NAMALWA (cell line): ENCODE measurements at places on chromosomes 11 and 22.
A peak's percentile ranks its signal among the peaks of the same experiment; 100 is the strongest.

DNA sequence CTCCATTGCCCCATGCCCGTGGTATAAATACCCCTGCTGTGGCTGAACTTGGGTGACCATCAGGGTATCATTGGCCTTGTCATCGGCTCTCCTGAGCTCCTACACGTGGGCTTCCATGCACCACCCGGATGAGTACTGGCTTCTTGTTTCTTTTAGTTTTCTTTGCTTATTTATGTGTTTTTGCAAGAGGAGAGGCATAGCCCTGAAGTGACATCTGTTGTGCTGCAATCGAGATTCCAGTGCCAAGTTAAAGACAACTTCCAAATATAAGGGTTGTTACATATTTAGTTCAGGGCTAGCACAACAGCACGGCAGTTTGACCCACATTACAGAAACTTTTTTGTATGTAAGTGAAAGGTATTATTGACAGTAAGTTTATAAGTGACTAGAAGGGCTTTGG, 1087.1 kb downstream of the TBC1D22A start:
- no peak for DNase-seq

GRCh38 chr22:26210334-26210733, 41.1 kb downstream of the SEZ6L start:
- no peak for DNase-seq

- no peak for DNase-seq
Measured at GRCh38 chr11:116534270-116534975, 238.4 kb downstream of the BUD13 start.

DNA sequence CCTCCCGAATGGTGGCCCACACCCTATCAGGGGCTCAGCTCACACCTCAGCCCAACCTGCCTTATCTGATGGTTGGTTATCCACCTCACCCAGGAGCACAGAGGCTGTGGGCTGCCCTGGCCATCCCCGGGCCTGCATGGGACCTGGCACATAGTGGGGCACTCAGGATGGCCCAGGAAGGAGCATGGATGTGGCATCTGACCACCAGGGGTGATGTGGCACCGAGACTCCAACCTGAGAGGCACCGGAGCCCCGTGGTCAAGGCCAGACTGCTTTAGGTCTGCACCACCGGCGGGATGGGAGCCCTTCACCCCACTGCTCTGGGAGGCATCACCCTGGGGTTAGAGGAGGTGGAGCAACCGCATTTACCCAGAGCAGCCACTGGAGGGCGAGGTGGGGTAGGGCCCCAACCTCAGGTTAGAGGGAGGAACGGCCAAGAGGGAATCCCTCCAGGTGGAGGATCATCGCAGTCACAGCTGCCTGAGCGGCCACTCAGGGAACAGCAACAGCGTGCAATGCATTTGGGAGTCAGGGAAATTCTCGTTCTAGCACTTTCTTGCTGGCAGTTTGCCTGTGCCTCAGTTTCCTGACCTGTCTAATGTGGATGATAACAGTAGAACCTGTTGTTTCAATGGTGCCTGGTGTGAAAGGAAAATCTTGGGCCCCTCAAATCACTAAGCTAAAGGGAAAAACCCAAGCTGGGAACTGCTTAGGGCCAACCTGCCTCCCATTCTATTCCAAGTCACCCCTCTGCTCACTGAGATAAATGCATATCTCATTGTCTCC, 52.9 kb upstream of the CARS1 start:
- peak; percentile 55 for DNase-seq

GRCh38 chr11:57421805-57422204, 5.1 kb downstream of the SLC43A3 start:
- DNase-seq: no peak

- DNase-seq: no peak
Measured at GRCh38 chr11:46391186-46391577, 394 bp downstream of the CHRM4 start.

GRCh38 chr22:42831712-42832111, 25.4 kb downstream of the ARFGAP3 start:
- no peak for DNase-seq

- no peak for DNase-seq
Measured at GRCh38 chr11:119126675-119127268, 5.4 kb downstream of the HINFP start.

GRCh38 chr11:114447892-114448291, 8.6 kb downstream of the REXO2 start:
- no peak for DNase-seq

GRCh38 chr22:44758344-44758973, 6.1 kb downstream of the ARHGAP8 start:
- DNase-seq: no peak

- DNase-seq: no peak
Measured at GRCh38 chr11:19766206-19766605, 53.6 kb downstream of the NAV2 start.

DNA sequence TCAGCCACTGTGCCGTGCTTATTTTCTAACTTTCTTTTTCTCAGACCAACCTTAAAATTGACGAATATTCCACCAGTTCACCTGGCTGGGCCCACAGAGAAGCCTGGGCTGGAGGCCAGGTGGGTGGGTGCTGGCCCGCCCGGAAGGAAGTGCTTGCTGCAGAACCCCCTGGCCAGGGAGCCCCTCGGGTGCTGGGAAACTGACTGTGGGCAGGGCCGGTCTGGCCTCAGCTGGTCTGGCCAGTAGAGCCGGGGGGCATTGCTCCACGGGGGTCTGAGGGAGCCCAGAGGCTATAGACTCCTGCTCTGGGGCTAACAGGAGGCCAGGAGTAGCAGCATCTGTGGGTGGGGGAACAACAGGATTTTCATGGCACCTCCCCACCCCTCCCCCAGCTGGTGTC, 6.8 kb upstream of the CHID1 start:
- no peak for DNase-seq

DNA sequence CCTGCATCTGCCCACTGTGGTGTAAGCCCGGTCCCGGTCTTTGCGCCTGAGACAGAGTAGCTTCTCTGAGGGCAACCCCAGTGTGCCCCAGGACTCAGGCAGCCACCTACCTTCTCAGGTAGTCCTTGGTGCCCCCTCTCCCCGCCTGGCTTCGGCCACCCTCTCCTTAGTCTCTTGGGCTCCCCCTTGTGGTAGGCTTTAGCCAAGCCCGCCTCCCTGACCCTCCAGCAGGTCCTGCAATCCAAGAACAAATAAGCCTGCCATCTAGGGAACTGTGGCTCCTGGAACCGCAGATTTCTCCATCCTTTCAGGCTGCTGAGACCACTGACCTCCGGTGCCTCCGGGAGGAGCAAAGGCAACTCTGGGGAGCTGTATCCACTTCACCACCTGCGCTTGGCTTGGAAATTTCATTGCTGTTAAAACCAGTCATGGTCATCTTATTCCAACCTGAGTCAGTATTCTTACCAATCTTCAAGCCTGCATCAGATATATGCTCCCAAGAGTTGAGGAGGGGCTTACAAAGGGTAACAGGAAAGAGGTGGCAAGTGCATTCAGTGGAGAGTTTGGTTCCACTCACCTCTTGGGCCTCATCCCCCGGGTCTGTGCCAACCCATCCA, 52.8 kb upstream of the TENM4 start:
- DNase-seq: peak; percentile 64

DNA sequence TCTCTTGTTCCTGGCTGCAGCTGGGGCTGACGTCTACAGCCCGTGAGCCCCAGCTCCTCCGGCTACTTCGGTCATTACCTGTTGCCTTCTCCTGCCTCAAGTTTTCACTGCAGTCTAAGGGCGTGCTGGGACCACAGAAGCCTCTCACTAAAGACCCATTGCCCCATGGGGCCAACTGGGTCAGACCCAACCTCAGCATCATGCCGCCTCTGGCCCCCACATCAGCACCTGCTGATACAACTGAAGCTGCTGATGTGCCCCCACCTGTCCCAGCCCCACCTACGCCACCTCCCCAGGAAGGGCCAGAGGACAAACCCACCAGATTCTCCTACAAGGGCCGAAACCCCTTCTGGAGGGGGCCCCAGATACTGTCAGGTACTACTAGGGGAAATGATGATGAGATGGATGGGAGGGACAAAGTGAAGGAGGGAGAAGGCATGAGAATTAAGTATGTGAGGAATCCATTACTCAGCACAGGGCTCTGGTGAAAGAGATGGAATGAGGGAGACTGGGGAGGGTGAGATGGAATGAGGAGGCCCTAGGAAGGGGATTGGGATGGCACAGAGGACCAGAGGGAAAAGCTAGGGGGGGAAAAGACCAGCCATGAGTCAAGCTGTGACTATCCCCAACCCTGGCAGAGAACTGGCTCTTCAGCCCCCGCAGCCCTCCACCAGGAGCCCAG, 5.1 kb downstream of the C11orf42 start:
- DNase-seq: no peak

DNA sequence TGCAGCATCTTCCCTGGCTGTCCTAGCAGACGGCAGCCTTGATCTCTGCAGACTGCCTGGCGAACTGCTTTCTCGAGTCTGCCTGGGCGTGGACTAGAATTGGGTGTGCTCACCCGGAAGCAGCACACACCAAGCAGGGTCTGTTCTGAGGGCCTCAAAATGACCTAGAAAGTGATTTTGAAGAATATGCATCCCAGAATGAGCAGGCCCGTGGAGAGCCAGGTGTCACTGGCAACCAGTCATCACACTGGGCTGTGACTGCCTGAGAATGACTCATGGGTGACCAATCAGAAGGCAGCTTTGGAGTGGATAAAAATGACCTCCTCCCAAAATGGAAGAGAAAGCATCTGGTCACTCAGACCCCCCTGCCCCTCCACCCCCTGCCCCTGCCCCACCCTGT, 114.9 kb upstream of the NECTIN1 start:
- DNase-seq: no peak

- DNase-seq: no peak
Measured at GRCh38 chr11:61598886-61599868, 18.3 kb upstream of the SYT7 start.

- DNase-seq: no peak
Measured at GRCh38 chr11:123616505-123617198, 37.8 kb downstream of the SCN3B start.

DNA sequence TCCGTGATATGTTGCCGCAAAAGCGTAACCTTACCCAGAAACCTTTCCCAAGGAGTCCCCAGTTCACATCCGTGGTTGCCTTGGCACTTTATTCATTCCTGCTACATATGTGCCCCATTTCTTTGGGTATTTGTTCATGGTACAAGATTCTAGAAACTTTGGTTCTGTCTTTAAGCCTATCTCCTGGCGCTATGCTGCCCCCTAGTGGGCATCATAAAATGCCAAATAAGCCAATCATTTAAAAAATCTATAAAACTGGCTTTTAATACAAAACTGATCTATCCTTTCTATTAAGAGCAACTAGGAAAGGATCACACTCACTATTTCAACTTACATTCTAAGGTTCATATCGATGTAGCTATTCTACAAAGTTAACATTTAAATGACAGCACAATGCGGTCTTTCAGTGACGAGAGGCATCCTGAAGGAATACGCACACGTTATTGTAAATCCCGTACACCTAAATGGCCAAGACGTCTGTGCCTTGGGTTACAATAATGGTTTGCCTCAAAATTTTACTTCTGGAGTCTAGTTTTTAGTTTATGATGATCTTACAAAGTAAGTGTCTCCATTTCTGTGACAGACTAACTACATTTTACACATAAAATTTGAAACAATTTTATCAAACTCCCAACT, 16.2 kb downstream of the PIWIL3 start:
- peak; percentile 68 for DNase-seq

- DNase-seq: no peak
Measured at GRCh38 chr22:46893281-46894020, 131.0 kb downstream of the TBC1D22A start.

DNA sequence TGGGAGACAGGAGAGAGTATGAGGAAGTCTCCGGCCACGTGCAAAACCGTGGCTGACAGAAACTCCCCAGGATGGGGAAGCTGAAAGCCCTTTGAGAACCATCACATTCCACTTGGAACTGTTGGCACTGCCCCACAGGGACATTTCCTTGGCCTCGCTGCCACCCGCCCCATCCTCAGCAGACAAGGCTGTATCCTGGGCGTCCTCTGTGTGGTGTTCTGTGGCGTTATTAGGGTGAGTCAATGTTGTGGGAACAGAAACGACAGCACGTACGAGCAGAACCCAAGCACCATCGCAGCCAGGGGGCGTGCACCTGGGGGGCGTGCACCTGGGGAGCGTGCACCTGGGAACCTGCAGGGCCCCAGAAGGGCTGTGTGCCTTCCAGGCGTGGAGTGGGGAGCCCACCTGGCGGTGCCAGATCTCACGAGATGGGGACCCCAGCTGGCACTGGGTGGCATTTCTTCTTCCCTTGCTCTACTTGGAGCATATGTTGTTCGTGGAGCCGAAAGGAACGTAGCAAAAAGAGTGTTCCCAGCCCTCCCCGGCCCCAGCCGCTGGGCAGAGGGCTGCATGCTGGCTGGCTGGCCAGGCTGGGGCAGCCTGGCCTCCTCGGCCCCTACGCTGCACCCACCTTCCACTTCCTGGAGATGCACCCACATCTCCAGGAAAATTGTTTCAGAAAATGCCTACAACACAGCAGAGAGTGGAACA, 35.4 kb downstream of the NFAM1 start:
- DNase-seq: peak; percentile 74

GRCh38 chr11:96361778-96362177, 18.8 kb upstream of the MAML2 start:
- no peak for DNase-seq

DNA sequence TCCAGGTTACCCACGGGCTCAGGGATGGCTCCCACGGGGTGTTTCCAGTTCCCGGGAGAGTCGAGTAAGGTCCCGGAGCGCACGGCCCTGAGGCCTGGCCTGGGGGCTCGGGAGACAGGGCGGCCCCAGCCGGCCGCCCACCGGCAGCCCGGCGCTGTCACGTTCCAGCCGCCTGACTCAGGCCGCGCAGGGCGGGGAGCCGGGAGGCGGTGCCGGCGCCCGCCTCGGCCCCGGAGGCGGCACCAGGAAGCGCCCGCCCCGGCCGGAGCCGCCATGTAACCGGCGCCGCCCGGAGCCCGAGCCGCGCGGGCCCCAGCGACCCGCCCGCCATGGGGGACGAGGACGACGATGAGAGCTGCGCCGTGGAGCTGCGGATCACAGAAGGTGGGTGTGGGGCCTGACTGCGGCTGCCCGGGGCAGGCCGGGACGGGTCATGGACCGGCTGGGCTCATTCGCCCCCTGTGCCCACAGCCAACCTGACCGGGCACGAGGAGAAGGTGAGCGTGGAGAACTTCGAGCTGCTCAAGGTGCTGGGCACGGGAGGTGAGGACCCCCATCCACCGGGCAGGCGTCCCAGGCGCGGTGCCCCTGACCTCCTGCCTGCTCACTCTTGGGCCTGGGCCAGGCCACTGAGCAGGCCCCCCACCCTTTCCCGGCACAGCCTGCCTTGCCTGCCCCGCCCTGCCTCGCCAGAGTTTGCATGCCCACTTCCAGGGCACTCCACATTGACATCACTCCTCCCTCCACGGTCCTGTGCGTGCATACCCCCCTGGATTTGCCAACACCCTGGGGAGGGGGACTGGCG, at the start of gene RPS6KA4:
Gene RPS6KA4, plus strand, starts transcription at position 256 of the 805 bp plus-strand sequence. Its CDS starts 74 bp downstream, at position 330.
- peak; percentile 63 for DNase-seq

- no peak for DNase-seq
Measured at GRCh38 chr11:64534950-64535349, 56.1 kb upstream of the SLC22A12 start.
